ENCODE measurements at places on chromosomes 11 and 22. TPM values are rescaled to one million over a fixed set of nuclear protein-coding genes. Genes with fewer than 3 reads are reported as not detected.

The PHF21B gene
- 0.63 TPM for polyA plus RNA-seq

The CHRM1 gene
- polyA plus RNA-seq: 1.3 TPM

The SCN3B gene
- 9.5 TPM for polyA plus RNA-seq

The FERMT3 gene
- 28.5 TPM for polyA plus RNA-seq

The CASP1 gene
- polyA plus RNA-seq: 135 TPM

The MTA2 gene
- polyA plus RNA-seq: 51.6 TPM

The RCN1 gene
- polyA plus RNA-seq: 101 TPM

The OTUB1 gene
- polyA plus RNA-seq: 79.5 TPM

The OR51B4 gene
- 0.07 TPM for polyA plus RNA-seq

The MAJIN gene
- polyA plus RNA-seq: 0.09 TPM

The OR10D3 gene
- polyA plus RNA-seq: not detected

The FTH1 gene
- 5,100 TPM for polyA plus RNA-seq

The SLC22A6 gene
- polyA plus RNA-seq: not detected

The USP47 gene
- polyA plus RNA-seq: 64.1 TPM

The CBX7 gene
- polyA plus RNA-seq: 15.3 TPM

The MSANTD2 gene
- 23.2 TPM for polyA plus RNA-seq

The CDC42BPG gene
- polyA plus RNA-seq: 5.5 TPM

The OR10G7 gene
- polyA plus RNA-seq: not detected

The CHADL gene
- 2.4 TPM for polyA plus RNA-seq

The OR6M1 gene
- polyA plus RNA-seq: not detected

The PPFIBP2 gene
- 73.1 TPM for polyA plus RNA-seq

The HBB gene
- 175 TPM for polyA plus RNA-seq

The CNIH2 gene
- polyA plus RNA-seq: 8.0 TPM

The OR2AT4 gene
- 3.2 TPM for polyA plus RNA-seq

The GPR83 gene
- polyA plus RNA-seq: 1.2 TPM
